ENCODE measurements at places on chromosomes 16 and 17.

DNA sequence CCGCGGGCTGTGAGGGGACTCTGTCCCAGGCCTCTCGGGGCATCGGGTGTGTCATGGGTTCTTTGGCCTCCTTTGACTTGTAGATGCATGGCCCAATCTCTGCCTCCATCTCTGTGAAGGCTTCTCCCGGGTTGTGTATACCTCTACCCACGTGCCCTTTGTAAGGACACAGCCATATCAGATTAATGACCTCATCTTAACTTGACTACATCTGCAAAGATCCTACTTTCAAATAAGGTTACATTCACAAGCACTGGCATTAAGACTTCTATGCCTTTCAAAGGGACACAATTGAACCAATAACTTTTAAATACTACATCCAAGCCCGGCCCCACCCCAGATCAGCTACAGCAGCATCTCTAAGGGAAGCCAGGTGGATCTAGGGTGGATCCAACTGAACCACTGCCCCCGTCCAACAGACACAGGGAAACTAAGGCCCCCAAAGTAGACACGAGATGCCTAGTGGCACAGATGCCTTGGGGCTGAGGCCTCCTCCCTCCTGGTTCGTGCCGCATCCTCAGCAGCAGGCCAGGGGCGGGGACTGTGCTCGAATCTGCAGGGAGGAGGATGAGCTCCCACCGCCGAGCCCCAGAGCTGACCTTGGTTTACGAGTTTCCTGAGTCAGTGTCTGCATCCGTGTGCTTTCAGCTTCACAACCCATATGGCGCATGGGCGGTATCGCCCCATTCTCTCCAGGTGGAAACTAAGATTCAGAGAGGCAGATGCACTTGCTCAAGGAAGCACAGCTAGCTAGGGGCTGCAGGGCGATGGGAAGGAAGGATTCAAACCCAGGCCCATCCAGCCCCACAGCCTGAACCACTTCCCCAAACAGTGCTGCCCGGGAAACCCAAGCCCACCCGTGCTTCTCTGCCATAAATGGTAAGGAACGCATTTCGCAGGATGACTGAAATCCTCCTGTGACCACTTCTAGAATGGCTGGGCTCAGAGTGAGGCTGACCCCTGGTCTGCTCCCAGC is 353.3 kb downstream of the C16orf95 start:
- no peak for DNase-seq

GRCh38 chr17:6303664-6304063 is 131.3 kb downstream of the AIPL1 start:
- peak; percentile 15 for DNase-seq

- DNase-seq, result peak; percentile 5
Measured at GRCh38 chr17:9115214-9116191, 94.2 kb downstream of the NTN1 start.

DNA sequence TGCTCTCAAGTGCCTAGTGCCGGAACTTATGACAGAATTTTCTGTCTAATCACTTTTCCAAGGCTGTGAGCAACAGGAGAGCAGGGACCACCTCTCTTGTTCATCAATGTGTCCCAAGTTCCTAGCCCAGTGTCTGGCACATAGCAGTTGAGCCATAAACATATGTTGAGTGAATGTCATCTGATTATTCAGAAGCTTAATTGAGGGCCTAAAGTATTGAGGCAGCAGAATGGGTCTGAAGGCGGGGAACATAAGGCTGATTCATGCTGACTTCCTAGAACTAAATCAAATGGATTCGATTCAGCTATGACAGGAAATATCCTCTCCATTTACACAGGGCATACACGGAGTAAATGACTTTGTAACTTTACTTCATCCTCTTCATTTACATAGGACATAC is 438.0 kb upstream of the ZFHX3 start:
- DNase-seq, result no peak

GRCh38 chr16:49800441-49800840 is 55.5 kb downstream of the ZNF423 start:
- DNase-seq, result no peak

GRCh38 chr16:75000481-75001081 is 1.8 kb downstream of the ZNRF1 start:
- no peak for DNase-seq

GRCh38 chr16:22973522-22973921 is 159.6 kb downstream of the HS3ST2 start:
- no peak for DNase-seq

DNA sequence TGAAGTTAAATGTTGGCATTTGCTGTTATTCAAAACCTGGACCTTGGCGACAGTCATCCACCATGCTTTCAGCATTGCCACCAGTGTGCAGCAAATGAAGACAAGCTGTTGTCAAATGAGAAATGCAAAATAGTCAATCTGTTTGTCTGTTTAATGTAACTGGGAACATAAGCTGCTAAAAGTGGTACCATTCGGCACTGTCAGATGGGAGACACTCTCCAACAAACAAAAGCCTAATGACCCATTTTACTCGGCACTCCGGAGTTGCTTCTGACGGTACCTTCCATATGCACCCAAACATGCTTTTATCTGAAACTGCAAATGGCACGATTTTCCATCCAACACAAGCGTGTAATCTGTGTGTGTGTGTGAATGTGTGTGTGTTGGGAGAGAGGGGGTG is 297.8 kb downstream of the MAF start:
- DNase-seq, result no peak

DNA sequence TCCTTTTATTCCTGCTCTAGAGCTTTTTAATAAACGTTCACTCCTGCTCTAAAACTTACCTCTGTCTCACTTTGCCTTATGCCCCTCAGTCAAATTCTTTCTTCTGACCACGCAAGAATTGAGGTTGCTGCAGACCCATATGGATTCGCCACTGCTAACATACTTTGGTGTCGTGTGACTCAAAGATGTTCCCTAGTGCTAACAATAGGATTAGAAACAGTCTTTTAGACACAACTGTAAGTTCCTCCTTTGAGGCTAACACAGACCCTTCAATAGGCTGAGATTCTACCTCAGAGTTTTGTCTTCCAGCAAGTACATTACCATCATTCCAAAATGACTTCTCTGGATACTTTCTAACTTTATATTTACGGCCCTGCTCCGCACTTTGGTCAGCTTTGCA is 149.5 kb upstream of the COX10 start:
- DNase-seq, result no peak

- no peak for DNase-seq
Measured at GRCh38 chr16:53091466-53092211, 36.8 kb downstream of the CHD9 start.

DNA sequence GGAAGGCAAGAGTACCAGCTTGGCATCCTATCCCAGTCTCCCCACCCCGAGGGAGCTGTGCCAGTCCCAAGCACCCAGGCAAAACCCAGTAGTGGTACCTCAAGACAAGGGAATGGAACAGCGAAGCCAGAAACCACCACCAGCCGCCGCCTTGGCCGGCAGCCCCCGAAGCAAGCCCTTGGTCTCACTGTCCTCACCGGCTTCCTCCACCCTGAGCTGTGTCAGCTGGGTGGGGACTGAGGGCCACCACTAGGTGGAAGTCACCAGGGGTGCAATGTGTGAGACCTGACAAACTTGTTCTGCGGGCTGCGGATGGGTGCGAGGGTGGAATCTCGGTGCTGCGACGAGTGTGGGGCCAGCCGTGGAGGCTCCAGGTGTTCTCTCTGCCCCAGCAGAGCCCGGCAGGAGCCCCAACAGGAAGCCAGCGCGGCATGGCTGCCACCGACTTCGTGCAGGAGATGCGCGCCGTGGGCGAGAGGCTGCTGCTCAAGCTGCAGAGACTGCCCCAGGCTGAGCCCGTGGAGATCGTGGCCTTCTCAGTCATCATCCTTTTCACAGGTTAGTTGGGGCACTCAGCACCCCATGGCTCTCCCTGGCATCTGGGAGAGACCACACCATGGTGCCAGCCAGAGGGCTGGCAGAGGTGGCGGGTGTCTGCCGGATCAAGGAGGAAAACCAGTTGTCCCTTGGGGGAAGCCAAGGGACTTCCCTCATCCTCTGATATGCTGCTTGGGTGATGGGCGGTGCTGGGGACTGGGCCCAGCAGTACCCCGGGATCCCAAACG is 6.7 kb downstream of the SMIM5 start:
- no peak for DNase-seq

GRCh38 chr17:57895382-57896060 is 45.7 kb upstream of the MRPS23 start:
- no peak for DNase-seq

DNA sequence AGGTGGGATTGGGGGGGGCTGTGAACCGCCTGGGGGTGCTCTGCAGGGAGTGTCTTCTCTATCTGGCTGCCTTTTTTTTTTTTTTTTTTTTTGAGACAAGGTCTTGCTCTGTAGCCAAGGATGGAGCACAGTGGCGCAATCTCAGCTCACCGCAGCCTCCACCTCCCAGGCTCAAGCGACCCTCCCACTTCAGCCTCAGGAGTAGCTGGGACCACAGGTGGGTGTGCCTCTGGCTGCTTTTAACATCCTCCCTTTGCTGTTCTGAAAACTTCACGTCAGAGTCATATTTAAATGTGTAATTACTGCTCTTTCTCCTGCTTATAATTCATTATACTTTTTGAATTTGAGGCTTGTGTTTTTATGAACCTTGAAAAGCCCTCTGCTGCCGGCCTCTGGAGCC is 78.4 kb downstream of the ZNF778 start:
- no peak for DNase-seq

- DNase-seq, result no peak
Measured at GRCh38 chr16:52755396-52755795, 208.5 kb upstream of the TOX3 start.

GRCh38 chr16:11946433-11946832 is 4.6 kb upstream of the NPIPB2 start:
- DNase-seq, result peak; percentile 12

DNA sequence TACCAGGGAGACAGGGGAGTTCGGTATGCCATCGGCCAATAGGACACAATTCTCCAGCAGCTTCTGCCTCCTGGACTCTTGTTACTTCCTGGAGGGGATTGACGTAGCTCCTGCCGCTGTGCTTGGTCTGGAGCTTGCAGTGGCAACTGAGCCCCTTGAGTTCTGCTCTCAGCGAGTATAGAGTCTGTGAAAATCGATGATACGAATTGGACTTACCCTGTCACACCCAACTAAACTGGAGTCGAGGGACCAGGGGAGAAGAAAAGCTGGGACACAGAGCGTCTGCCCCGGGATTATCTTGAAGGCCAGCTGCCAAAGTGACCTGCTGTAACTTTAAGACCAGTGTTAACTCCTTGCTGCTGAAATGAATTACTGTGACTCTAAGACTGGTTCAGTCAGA is 22.2 kb downstream of the SEC14L1 start:
- DNase-seq, result no peak

- DNase-seq, result peak; percentile 49
Measured at GRCh38 chr16:31242206-31242605, 17.6 kb upstream of the ITGAM start.

DNA sequence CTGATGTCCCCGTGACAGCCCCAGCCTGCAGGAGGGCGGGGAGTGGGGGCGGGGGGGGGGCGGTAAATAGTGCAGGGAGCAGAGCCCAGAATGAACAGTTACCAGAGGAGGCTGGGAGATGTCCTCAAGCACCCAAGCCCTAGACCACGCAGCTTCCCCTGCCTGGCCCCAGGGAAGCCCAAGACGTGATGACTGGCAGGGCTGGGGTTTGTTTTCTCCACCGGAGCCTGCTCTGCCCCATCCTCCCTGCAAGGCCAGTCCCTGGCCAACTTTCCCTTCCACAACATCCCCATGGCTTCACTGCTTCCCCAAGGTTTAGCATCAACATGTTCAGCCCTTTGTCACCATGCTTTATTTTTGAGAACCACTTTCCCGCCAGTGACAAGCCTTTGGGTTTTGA is 1.4 kb upstream of the BEAN1 start:
- no peak for DNase-seq

DNA sequence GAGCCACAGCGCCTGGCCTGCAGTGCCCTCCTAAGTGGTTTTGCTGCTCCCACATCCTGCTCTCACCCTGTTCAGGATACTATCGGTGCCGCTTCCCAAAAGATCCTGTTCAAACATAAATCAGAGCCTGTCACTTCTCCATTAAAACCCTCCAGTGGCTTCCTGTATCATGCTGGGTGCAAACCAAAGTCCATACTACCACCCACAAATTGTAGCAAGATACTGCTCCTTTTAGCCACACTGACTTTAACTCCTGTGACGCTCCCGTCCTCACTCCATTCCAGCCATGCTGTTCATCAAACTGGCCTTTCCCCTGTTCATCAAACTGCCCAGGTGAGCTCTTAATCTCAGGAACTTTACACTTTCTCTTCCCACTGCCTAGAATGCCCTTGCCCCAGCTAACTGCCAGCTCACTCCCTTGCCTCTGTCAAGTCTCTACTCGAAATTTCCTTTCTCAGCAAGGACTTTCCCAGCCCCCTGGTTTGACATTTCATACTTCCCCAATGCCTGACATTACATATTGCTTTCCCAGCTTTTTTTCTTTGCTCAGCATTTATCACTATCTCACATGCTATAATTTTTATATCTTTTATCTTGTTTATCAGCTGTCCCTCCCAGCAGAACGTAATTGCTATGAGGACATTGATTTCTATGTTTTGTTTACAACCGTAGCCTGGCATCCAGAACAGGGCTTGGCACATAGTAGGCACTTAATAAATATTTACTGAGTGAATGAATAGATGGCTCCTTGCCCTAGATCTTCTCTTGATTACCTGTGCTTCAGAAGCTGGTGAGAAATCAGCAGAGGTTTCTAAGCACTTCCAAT is 44.3 kb upstream of the SMURF2 start:
- DNase-seq, result peak; percentile 63

DNA sequence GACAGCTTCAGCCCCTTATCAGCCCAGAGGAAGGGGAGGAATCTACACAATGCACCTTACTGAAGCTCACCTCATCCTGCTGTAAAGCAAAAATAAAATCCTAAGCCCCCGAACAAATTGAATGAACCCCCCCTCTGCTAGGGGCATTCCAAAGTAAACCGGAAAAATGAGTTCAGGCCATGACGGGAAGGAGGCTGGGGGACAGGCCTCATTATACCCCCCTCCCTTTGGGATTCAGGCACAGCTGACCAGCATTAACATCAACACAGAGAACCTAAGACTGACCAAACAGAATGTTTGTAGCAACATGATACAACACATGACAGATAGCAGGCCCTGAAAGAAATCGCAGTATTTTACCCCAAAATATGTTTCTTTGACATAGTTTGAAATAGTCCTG is 64.2 kb downstream of the DNAH17 start:
- DNase-seq, result no peak

DNA sequence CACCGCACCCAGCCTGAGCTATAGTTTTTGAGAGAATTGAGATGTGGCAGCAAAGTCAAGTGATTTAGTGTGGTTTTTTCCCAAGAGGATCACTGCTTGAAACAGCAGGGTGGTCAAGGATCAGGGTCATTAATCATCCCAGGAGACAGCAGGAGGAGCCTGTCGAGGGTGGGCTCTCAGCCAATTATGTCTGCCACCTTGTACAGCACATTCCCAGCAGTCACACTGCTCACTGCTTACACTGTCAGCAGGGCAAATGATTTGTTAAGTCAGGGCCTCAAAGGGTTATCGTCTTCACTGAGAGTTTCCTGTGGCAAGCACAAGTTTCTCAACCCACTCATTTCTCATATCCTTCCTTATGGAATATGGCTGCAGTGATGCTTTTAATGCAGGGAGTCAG is 13.2 kb downstream of the B3GNT9 start:
- peak; percentile 73 for DNase-seq

DNA sequence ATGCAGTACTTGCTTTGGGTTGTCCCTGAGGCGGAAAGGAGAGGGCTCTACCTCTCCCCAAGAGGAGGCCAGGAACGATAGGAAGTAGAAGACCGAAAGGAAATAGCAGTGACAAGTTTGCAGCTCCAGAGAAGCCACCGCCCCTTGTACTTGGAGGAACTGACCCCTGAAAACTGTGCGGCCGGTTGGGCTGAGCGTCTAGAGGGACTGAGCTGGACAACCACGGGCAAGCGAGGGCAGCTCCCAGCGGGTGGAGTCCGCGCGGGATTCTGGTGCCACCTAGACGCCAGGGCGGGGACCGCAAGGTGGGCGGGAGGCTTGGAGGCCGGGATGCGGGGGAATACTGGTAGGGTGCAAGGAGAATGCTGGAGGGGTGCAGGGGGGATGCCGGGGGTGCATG is 1.3 kb upstream of the SLC6A4 start:
- no peak for DNase-seq
